ENCODE measurements at places on chromosomes 6 and 20.

GRCh38 chr6:1720620-1721322 is 111.1 kb downstream of the FOXC1 start:
- no peak overlapping the region for H3K4me3 ChIP-seq
- peak; percentile 72 for DNase-seq
- H3K36me3 ChIP-seq, result 0 out of 2 replicates have a peak, but pooled peaks cover 2% of the 10 kb centered on the region
- H3K27ac ChIP-seq, result peak overlapping the region; percentile 55
- no peaks in the 10 kb centered on the region for H3K27me3 ChIP-seq
- no peaks in the 10 kb centered on the region for H3K4me1 ChIP-seq

- H3K4me3 ChIP-seq, result no peak overlapping the region
- H3K27me3 ChIP-seq, result no peaks in the 10 kb centered on the region
- no peaks in the 10 kb centered on the region for H3K36me3 ChIP-seq
- no peak for DNase-seq
These were observed 521.6 kb upstream of the ZNF337 start for GRCh38 chr20:26218301-26218700.

DNA sequence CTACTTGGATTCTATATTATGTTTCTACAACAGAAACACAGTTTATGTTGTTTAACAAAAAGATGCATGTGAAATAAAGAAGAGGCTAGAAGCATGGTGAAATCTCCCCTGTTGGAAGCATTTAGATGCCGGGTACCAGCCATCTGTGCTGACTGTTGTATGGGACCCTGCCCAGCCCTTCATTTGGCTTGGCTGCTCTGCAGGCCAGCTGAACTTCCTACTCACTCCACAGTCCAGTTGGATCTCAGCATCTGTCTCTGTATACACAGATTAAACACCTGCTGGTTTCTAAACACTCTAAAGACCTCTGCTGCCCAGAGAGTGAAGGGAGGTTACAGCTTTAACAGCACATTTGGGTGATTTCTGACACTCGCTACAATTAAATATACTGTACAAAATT is 228.3 kb downstream of the SLC35F1 start:
- H3K4me1 ChIP-seq, result no peaks in the 10 kb centered on the region
- H3K27me3 ChIP-seq, result no peaks in the 10 kb centered on the region
- no peak overlapping the region for H3K27ac ChIP-seq
- H3K4me3 ChIP-seq, result no peak overlapping the region
- H3K36me3 ChIP-seq, result no peaks in the 10 kb centered on the region

- peak within 1 kb of the TSS; percentile 54 for H3K4me3 ChIP-seq
- no peak within 1 kb of the TSS for H3K27ac ChIP-seq
- H3K27me3 ChIP-seq, result no peaks in the 10 kb centered on the region
- peak; percentile 87 for DNase-seq
- peaks cover 5% of the 10 kb centered on the region for H3K4me1 ChIP-seq
- H3K36me3 ChIP-seq, result no peaks in the 10 kb centered on the region
These were observed at the start of gene NHLRC1 for GRCh38 chr6:18122128-18123093. Gene NHLRC1 (minus strand): TSS chr6:18122677. CDS start chr6:18122606, 71 bp downstream.

DNA sequence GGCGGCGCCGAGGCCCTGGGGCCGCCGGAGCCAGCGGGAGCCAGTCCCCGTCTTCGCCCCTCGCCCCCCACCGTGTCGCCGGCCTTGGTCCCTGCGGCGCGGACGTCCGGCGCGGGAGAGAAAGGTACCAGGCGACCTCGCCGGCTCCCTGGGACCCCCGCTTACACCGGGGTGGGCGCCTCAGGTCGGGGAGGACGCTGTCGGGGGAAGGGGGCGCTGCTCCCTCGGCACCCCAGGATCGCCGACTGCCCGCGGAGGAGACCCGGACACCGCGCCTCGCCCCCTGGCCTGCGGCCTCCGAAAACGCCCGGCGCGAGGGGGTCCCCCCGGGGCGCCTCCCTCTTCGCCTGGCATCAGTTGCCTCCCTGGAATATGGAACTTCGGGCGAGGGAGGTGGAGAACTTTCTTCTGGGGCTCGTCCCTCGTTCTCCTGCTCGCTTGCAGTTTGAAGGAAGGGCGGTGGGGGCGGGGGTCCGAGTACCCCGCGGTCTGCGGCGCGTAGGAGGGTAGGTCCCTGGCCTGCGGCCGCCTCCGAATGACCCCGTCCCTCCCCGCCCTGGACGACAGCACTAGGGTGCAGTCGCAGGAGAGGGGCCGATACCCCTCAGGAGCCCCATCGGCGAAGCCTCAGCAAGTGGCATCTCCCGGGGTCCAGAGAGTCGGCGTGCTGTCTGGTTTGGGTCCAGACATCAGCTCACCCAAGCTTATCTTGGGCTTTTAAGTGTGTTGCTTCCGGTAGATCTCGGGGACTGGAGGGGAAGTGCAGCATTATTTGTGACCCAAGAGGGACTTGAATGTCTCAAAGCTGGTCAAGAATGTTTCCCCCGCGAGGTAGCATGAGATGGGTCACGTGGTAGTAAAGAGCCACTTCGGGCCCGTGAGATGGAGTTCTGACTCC is 549 bp downstream of the ANKRD6 start:
- H3K4me1 ChIP-seq, result peaks cover 9% of the 10 kb centered on the region
- H3K36me3 ChIP-seq, result no peaks in the 10 kb centered on the region
- H3K4me3 ChIP-seq, result peak overlapping the region; percentile 70
- DNase-seq, result no peak
- no peak overlapping the region for H3K27ac ChIP-seq
- no peaks in the 10 kb centered on the region for H3K27me3 ChIP-seq

- no peaks in the 10 kb centered on the region for H3K27me3 ChIP-seq
- DNase-seq, result no peak
- H3K27ac ChIP-seq, result no peak overlapping the region
- H3K36me3 ChIP-seq, result no peaks in the 10 kb centered on the region
- no peak overlapping the region for H3K4me3 ChIP-seq
These were observed 805.1 kb downstream of the KIF16B start for GRCh38 chr20:15767999-15768741.

DNA sequence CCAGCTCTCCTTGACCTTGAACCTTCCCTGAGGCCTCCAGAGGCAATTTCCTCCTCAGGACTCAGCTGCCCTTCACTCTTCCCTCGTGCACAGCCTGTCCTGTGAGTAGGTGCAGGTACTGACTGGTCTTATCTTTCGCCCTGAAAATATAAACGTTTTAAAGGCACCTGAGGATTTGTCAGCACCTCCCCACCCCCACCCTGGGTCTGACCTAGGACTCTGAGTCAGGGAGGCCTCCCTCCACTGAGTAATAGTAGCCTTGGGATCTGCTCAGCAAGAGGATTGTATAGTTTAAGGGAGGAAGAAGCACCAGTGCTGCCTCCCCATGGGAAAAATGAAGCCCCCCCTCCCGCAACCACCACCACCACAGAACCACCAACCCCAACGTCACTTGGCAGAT is 54.6 kb downstream of the PPARD start:
- no peak overlapping the region for H3K4me3 ChIP-seq
- no peaks in the 10 kb centered on the region for H3K27me3 ChIP-seq
- H3K4me1 ChIP-seq, result peaks cover 23% of the 10 kb centered on the region
- no peak for DNase-seq
- H3K27ac ChIP-seq, result no peak overlapping the region
- peaks cover 3% of the 10 kb centered on the region for H3K36me3 ChIP-seq

DNA sequence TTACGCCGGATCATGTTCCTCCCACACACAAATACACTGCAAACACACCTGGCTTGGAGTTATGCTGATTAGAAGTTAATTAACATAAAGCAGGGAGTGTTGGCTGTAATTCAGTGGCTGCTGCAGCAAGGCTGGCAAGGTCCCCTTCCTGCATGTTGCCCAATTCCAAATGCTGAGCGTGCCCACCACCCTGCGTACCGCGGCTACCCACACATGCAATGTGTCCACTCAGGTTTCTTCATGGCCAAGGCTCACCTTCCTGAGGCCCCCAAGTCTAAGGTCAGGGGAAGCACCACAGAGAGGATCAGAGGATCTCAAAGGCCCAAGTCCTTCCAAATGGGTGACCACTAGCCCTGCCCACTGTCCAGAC is 11.6 kb upstream of the PRND start:
- H3K4me3 ChIP-seq, result no peak overlapping the region
- H3K27me3 ChIP-seq, result no peaks in the 10 kb centered on the region
- no peak for DNase-seq

GRCh38 chr20:46647469-46647868 is 3.8 kb downstream of the SLC13A3 start:
- H3K27me3 ChIP-seq, result peaks cover 16% of the 10 kb centered on the region
- no peak overlapping the region for H3K4me3 ChIP-seq
- H3K4me1 ChIP-seq, result no peaks in the 10 kb centered on the region
- no peak overlapping the region for H3K27ac ChIP-seq
- no peak for DNase-seq

- DNase-seq, result no peak
- no peaks in the 10 kb centered on the region for H3K4me1 ChIP-seq
- peaks cover 37% of the 10 kb centered on the region for H3K27me3 ChIP-seq
These were observed 22.3 kb downstream of the FOXA2 start for GRCh38 chr20:22561965-22562577.

GRCh38 chr6:29747688-29748250 is 24.5 kb downstream of the HLA-F start:
- H3K27me3 ChIP-seq, result peaks cover 49% of the 10 kb centered on the region
- peaks cover 11% of the 10 kb centered on the region for H3K4me1 ChIP-seq
- H3K4me3 ChIP-seq, result no peak overlapping the region

- no peaks in the 10 kb centered on the region for H3K4me1 ChIP-seq
- H3K27ac ChIP-seq, result no peak overlapping the region
- no peak overlapping the region for H3K4me3 ChIP-seq
- no peaks in the 10 kb centered on the region for H3K36me3 ChIP-seq
These were observed 112.1 kb upstream of the IYD start for GRCh38 chr6:150256618-150257272.

DNA sequence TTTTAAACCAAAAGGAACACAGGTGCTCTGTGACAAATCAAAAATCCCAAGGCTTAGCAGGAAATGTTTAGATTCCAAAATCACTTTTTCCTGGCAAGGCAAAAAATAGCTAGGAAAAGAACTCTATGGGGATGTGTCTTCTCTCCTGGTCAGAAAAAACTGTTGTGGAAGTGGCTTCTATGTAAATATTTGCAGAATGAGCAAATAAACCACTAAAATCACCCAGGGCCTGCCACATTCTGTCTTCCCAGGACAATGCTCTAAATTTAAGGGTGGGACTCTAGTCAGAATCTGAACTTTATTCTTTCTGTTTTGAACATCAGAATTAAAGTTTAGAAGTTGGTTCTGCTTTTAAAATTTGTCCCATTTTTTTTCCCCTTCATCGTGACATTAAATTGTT is 29.3 kb downstream of the GCM1 start:
- no peak overlapping the region for H3K27ac ChIP-seq
- DNase-seq, result no peak
- no peaks in the 10 kb centered on the region for H3K36me3 ChIP-seq
- H3K4me3 ChIP-seq, result no peak overlapping the region

DNA sequence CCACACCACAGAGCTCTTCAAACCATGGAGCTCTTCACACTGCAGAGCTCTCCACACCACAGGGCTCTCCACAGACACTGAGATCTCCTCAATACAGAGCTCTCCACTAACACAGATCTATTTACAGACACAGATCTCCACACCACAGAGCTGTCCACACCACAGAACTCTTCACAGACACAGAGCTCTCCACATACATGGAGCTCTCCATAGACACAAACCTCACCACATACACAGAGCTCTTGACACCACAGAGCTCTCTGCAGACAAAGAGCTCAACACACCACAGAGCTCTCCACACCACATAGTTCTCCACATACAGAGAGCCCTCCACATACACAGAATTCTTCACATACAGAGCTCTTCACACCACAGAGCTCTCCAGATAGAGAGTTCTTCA is 53.0 kb downstream of the ERMARD start:
- no peaks in the 10 kb centered on the region for H3K27me3 ChIP-seq
- H3K4me1 ChIP-seq, result no peaks in the 10 kb centered on the region
- no peak overlapping the region for H3K27ac ChIP-seq
- no peak for DNase-seq
- no peak overlapping the region for H3K4me3 ChIP-seq

GRCh38 chr6:93580446-93580845 is 161.1 kb upstream of the EPHA7 start:
- no peak overlapping the region for H3K4me3 ChIP-seq
- H3K27ac ChIP-seq, result no peak overlapping the region
- no peaks in the 10 kb centered on the region for H3K36me3 ChIP-seq
- H3K4me1 ChIP-seq, result no peaks in the 10 kb centered on the region

- H3K4me3 ChIP-seq, result no peak overlapping the region
- no peaks in the 10 kb centered on the region for H3K4me1 ChIP-seq
- no peaks in the 10 kb centered on the region for H3K27me3 ChIP-seq
- H3K27ac ChIP-seq, result no peak overlapping the region
- no peak for DNase-seq
These were observed 94.2 kb upstream of the ATXN1 start for GRCh38 chr6:16855460-16855859.

DNA sequence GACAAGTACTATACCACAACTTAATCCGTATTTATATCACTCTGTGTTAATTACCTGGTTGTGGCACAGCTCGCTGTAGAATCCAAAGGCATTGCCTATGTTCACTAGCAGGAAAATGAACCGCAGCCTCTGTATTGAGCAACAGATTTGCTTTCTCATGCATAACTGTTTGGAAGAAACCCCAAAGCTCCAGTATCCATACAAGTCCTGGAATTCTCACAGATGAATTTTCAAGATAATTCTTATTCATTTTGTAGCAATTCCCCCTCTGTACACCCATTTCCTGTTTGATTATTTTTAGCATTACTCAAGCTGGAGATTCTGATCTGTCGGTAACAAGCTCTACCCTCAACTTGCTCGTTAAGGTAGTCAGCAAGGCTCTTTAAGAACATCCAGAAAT is 63.5 kb downstream of the STMND1 start:
- H3K27me3 ChIP-seq, result no peaks in the 10 kb centered on the region
- no peak for DNase-seq
- no peak overlapping the region for H3K4me3 ChIP-seq
- no peaks in the 10 kb centered on the region for H3K36me3 ChIP-seq
- peak overlapping the region; percentile 34 for H3K27ac ChIP-seq
- no peaks in the 10 kb centered on the region for H3K4me1 ChIP-seq

DNA sequence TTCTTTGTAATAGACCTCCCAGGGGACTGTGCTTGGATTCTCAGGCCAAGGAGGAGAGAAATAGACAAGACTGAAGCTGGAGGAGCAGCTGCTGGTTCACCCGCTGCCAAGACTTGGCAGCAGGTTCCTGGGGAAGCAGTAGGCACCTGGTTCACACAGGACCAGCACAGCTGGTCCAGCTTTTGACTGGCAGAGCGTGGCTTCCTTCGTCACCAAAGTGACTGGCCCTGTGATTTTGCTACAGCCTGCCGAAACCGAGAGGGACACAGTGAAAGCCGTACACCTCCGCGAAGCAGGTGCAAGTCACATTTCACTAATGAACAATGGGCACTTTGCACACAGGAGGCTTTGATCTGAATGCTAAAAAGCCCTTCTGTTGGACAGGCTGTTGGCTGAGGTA is 199.0 kb downstream of the RNF144B start:
- H3K36me3 ChIP-seq, result no peaks in the 10 kb centered on the region
- H3K27me3 ChIP-seq, result no peaks in the 10 kb centered on the region
- no peak for DNase-seq
- peaks cover 11% of the 10 kb centered on the region for H3K4me1 ChIP-seq
- H3K27ac ChIP-seq, result no peak overlapping the region

Measured in SK-N-SH (cell line).